ENCODE measurements at places on chromosomes 5 and 9.

DNA sequence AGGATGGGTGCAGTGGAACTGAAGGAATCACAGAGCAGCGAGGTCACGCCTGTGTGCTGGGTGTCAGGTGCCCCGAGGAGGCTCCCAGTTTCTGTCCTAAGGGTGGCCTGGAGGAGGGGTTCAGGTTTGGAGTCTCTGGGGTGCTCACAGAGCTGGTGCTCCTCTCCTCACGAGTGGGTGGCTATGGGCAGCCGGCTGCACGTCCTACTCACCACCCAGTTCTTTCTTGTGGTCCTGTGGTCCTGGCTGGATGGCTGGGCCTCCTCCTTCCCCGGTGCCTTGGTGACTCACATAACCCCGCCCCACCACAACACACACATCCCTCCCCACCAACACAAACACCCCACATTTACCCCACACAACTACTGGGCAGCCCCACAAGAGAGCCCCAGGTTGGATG is 9.9 kb upstream of the PTGS1 start:
- no peak for DNase-seq

DNA sequence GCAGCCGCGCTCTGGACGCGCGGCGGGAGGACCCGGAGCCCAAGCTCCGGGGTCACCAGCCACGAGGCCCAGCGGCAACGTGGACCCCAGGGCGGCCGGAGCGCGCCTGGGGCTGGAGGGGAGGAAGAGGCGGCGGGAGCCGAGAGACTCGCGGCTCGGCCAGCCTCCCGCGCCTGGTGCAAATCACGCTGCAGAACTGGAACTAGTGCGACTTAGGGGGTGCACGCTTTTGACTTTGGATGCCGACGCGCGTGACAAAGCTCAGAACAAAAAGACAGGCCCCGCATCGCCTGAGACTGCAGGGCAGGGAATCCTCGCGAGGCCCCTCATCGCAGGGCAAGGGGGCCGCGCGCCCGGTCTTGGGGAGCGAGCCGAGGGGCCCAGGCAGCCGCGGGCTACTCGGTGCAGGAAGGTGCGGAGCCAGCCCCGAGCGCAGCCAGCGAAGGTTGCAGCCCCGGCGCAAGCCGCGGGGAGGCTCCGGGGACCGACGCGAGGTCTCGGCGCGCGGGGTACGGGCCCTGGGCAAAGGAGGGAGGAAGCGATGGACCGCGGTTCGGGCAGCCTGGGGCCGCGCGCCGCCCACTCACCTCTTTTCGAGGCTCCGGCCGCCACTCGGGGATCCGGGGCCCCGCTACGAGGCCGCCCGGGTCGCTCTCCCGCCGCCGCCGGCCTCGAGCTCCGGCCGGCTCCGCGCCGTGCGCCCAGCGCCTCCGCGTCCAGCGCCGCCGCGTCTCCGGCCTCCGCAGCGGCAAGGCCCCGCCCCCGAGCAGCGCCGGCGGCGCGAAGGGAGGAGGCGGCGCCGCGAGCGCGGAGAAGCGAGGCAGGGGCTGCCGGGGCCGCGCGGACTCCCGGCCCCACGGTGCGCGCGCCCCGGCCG is at the start of gene GOLM1:
TSS of gene GOLM1 (minus strand) at position 735 of the 877 bp plus-strand sequence. CDS start 20,238 bp downstream, outside the sequence.
- peak; percentile 53 for DNase-seq

- DNase-seq = peak; percentile 69
Measured at GRCh38 chr9:121992571-121993212, 100.4 kb downstream of the TTLL11 start.

GRCh38 chr9:31573561-31573960 is 810.9 kb upstream of the ACO1 start:
- no peak for DNase-seq
